ENCODE measurements at places on chromosomes 3 and 15.
A peak's percentile ranks its signal among the peaks of the same experiment; 100 is the strongest.

DNA sequence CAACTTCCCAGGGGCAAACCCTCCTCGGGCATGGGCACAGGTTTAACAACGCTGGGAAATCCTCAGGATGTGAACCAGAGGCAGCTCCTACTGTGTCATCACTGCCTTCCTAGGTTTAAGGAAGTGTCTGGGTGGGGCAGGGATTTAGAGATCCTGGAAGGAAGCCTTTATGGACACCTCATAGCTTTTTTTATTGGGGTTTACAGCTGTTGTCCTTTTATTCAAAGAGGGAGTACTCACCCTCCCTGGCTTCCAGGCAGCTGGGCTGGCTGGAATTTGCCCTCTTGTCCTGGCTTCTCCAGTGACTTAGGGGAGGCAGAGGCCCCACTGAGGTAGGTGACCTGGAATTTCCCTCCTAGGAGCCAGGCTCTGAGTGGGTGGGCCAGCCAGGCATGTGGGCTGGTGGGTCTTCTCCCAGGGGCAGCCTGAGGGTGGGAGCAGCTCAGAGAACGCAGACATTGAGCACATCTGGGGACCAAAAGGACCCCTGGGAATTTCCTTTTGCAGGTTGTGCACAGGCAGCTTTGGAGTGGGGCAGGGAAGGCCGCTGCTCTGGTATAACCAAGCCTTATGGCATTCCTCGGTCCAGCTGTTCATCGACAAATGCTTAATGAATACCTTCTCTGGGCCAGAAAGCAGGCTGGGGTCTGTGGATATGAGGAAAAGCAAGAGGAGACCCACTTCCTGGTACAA lies 13.5 kb upstream of the FAM3D start:
- DNase-seq, result no peak

GRCh38 chr3:197371591-197372046 lies 73.2 kb upstream of the DLG1 start:
- no peak for DNase-seq

- no peak for DNase-seq
Observed at GRCh38 chr3:142542054-142542453, 36.5 kb downstream of the ATR start.

DNA sequence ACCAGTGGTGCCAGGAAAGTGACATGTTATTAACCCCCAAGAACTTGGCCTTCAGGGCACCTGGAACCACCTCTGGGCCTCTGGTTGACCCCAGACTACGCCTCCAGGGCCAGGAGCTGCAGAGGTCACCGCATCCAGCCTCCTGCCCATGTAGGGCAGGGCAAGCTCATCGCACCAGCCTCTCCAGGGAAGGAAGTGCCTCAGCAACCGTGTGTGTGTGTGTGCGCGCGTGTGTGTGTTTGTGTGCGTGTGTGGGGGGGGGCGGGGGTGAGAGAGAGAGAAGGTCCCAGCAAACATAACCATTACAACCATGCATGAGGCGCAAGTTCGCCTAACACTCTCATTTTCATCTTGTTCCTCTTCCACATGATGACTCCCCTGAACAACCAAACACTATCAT lies 31.8 kb downstream of the RAB6B start:
- DNase-seq, result no peak

GRCh38 chr3:50318615-50319014 lies 3.9 kb downstream of the HYAL2 start:
- no peak for DNase-seq

- DNase-seq, result no peak
Observed at GRCh38 chr3:188283347-188283746, 129.4 kb downstream of the LPP start.

DNA sequence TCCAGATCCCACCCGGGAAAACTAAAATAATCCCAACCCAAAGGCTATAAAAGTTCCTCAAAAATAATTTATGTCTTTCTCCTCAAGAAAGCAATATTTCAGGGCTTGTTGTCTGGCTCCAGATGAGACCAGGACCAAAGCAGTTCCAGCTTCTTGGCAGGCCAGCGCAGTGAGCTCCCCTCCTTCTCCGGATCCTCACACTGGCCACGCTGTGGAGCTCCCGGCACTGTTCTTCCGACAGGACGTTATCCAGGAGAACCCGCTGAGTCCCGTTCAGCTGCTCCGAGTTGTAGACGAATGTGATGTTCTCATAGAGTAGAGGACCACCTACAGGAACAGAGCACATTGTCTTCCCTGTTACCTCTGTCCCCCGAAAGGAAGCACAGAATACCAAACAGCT lies 146.3 kb downstream of the P3H2 start:
- DNase-seq, result no peak

DNA sequence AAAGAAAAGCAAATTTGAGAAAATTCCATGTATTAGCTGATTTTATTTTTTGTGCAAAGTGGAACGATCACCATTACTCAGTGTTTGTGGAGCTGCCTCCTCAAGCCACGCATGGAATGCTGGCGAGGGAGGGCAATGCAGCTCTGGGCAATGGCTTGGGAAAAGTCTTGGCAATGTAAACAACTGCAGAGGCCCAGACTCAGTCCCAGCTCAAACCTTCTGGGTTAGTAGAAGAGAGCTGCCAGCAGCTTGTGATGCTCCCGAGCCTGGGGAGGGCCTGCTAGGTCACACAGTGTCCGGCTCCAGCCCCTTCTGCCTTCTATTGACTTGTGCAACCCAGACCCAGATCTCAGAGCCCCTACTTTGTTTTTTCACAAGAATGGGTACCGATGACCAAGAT lies 4.3 kb downstream of the EPHB1 start:
- no peak for DNase-seq

GRCh38 chr3:153379516-153379915 lies 217.5 kb downstream of the RAP2B start:
- peak; percentile 31 for DNase-seq

- no peak for DNase-seq
Observed at GRCh38 chr3:53744351-53744750, 101.9 kb downstream of the CHDH start.

DNA sequence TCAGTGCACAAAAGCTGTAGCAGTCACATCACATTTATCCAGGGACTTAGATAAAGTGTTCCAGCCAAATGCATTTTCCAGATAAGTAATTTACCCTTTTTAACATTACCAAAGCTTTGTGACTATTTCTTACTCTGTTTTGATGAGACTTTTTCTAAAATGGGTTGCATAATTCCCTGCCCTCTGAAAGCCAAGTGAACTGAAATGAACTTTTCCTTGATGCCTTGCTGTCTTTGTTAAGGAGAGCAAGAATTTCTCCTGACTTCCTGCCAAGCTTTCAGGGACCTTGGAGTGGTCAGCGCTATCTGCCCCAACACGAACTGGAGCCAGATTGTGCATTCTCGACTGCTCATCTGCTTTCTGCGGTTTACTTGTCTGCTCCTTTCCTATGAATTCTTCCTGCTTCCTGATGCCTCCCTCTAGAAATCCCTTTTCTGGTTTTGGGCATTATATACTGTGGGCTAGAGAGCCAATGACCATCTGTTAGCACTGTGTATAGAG lies 34.8 kb downstream of the EIF4E3 start:
- DNase-seq, result peak; percentile 60

Data from brain microvascular endothelial cell (primary cell).